Caco-2 (cell line): ENCODE measurements at places on chromosomes 3 and 15.

DNA sequence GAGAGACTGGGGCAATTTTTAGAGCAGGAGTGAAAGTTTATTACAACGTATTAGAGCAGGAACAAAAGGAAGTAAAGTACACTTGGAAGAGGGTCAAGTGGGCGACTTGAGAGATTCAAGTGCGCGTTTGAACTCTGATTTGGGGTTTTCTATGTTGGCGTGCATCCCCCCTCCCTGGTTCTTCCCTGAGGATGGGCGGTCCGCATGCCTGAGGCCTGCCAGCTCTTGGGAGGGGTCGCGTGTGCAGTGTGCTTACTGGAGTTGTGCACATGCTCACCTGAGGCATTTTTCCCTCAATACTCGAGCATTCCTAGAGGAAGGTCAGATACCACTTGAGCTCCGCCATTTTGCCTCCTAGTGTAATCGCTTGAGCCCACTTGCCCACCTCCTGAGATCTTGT lies 10.4 kb upstream of the CHAC1 start:
- no peak for DNase-seq

DNA sequence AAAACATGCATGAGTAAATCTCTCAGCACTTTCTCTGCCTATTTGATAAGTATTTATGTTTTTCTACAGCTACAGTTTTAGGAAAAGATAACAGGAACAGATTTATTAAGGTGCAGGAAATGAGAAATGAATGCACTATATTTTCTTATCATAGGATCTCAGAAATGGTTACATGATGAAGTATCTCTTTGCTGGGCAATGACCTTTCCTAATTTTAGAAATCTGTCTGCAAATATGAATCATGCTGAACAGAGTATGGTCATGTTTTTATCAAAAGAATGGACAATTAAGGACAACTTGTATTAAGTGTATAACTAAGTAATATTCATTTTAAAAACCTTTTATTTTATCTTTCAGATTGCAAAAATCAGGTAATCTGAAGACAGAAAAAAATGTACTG lies 53.8 kb upstream of the SPPL2A start:
- no peak for DNase-seq

- no peak for DNase-seq
These were observed 120.6 kb downstream of the CD47 start for GRCh38 chr3:107969994-107970819.

DNA sequence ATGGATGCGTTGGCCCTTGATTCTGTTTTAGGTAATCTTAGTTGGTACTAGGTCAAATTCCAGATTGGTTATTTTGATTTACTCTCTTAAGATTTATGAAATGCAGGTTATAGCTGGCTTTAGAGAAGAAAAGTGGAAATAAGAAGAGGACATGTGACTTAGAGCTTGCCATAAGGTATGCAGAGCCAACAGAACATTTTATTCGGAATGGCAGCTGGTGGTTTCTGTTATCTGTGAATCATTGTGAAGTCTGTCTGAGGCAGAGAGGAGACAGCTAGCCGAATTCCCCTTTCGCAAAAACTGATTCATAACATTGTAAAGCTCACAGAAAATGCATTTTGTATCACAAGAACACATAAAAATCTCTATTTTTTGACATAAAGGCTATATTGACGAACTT lies 82.1 kb downstream of the FILIP1L start:
- DNase-seq = no peak

- no peak for DNase-seq
These were observed 896.8 kb downstream of the ROBO1 start for GRCh38 chr3:78871048-78871447.
